ENCODE measurements at places on chromosomes 13 and 19.

DNA sequence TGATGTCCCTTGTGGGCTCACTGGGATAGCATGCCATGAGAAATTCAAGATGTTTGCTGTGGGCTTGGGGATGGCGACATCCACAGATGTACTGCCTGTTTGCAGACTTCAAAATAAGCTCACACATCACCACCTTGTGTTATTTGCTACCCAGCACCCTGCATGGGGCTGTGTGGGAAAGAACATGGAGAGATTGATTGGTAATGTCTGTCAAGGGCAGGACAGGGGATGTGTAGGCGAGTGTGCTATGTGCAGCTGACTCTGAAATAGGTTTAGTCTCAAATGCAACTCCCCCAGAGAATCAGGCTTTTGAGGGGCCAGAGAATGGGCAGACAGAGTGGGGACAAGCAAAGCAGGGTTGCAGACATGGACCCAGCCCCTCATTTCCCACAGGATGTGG is 24.7 kb downstream of the PNPLA6 start:
- H3K4me1 ChIP-seq = no peaks in the 10 kb centered on the region
- no peaks in the 10 kb centered on the region for H3K27me3 ChIP-seq
- no peak overlapping the region for H3K27ac ChIP-seq

DNA sequence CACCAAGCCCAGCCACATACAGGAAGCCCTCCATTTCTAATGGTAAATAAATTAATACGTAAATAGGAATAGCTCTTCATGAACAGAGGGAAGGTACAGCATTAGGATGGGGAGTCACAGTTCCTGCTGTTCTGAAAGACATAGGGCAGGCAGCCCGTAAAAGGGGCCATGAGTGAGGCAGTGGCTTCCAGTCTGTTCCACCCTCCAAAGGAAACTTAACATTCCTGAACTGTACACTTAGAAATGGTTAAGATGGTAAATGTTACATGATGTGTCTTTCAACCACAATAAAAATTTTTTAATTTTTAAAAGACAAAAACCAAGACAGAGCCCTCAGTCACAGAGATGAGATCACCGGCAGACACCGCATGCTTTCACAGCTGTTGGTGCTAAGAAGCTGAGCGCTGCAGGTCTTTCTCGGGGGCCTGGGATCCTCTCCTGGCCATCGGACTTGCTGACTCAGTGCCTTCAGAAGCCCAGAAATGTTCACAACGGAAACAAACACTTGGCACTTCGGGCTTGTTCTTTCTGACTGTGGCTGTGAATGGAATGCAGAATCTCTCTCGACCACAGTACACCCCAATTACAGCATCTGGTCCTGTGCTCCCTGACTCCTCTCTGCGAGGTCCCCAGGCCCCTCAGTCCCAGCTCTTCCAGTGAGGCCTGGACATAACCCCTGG is 36.4 kb downstream of the EPS15L1 start:
- H3K4me1 ChIP-seq = peaks cover 17% of the 10 kb centered on the region
- no peaks in the 10 kb centered on the region for H3K36me3 ChIP-seq
- peak overlapping the region; percentile 43 for H3K27ac ChIP-seq

GRCh38 chr19:40807147-40808020 is 8.4 kb downstream of the EGLN2 start:
- H3K4me3 ChIP-seq = no peak overlapping the region
- H3K4me1 ChIP-seq = peaks cover 40% of the 10 kb centered on the region
- H3K27ac ChIP-seq = peak overlapping the region; percentile 39
- DNase-seq = no peak
- H3K27me3 ChIP-seq = no peaks in the 10 kb centered on the region

GRCh38 chr19:16155128-16155527 is 11.6 kb downstream of the HSH2D start:
- H3K4me3 ChIP-seq = no peak overlapping the region
- no peak for DNase-seq
- H3K4me1 ChIP-seq = no peaks in the 10 kb centered on the region
- H3K27me3 ChIP-seq = no peaks in the 10 kb centered on the region
- no peak overlapping the region for H3K27ac ChIP-seq

DNA sequence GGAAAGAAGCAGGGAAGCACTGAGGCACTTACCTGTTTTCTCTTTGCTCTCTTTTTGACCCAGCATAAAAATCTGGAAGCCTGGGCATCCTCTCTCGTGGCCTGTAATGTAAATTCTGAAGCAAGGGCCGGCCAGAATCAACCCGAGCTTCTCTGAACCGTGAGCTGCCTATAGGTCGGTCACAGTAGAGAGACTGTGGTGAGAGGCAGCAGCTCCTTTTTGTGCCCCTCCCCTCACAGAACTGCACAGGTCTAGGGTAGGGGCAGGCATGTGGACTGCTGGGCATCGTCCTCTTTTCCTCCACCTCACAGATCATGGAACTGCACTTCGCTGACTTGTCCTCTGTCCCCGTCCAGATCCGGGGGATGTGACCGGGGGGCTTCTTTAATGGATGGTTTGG is 12.5 kb downstream of the FAM124A start:
- H3K27ac ChIP-seq = no peak overlapping the region
- H3K27me3 ChIP-seq = no peaks in the 10 kb centered on the region
- no peak for DNase-seq
- H3K4me3 ChIP-seq = no peak overlapping the region
- H3K36me3 ChIP-seq = no peaks in the 10 kb centered on the region

GRCh38 chr19:15556634-15557181 is 48.4 kb downstream of the CYP4F22 start:
- H3K36me3 ChIP-seq = no peaks in the 10 kb centered on the region
- no peak for DNase-seq
- H3K27ac ChIP-seq = no peak overlapping the region
- H3K4me3 ChIP-seq = no peak overlapping the region
- no peaks in the 10 kb centered on the region for H3K4me1 ChIP-seq

DNA sequence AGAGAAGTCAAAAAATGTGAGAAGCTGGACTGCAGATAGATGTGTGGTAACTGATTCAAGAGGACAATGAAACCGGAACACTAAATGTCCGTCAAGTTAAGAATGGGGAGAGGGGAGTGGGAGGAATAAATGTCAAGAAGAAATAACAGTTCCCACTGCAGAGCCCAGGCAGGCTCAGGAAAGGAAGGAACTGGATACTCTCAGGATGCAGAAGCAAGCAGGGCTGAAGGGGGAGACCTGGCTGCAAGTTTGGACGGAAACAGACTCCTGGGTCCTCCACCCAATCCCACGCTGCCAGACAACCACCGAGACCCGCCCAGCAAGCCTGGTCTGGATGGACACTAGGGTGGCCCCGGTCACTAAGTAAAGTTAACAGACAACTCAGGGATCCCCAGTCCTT is 18.1 kb downstream of the TUBGCP3 start:
- H3K27me3 ChIP-seq = no peaks in the 10 kb centered on the region
- no peak for DNase-seq
- H3K36me3 ChIP-seq = no peaks in the 10 kb centered on the region
- H3K27ac ChIP-seq = no peak overlapping the region
- H3K4me3 ChIP-seq = no peak overlapping the region
- peaks cover 19% of the 10 kb centered on the region for H3K4me1 ChIP-seq

DNA sequence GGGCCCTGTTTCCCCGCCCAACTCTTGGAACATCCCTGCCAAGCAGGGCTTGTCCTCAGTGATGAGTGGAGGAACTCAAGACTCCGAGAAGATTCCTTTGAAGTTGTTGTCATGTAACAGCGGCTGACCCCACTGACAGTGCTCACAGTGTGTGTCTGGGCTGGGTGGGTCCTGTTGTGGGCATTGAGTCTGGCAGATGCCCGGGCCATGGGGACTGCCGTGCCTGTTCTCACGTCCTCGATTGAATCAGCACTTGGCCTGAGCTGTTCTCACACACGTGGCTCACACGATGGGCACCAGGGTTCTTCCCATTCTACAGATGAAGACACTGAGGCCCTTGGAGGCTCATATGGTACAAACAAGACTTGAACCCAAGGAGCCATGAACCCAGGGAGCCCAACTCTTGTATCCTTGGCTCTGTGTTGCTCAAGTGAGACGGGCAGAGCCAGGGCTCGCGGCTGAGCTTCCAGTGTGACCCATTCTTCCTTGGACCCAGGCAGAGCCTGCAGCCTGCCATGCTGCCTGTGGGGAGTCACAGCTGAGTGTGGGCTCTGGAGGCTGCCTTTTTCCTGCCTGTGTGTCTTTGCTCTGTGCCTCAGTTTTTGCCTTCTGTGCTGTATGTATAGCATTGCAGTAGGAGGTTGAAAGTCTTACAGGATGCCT is 8.6 kb upstream of the EPN1 start:
- no peak for DNase-seq
- no peaks in the 10 kb centered on the region for H3K36me3 ChIP-seq
- no peaks in the 10 kb centered on the region for H3K4me1 ChIP-seq
- H3K27ac ChIP-seq = no peak overlapping the region

DNA sequence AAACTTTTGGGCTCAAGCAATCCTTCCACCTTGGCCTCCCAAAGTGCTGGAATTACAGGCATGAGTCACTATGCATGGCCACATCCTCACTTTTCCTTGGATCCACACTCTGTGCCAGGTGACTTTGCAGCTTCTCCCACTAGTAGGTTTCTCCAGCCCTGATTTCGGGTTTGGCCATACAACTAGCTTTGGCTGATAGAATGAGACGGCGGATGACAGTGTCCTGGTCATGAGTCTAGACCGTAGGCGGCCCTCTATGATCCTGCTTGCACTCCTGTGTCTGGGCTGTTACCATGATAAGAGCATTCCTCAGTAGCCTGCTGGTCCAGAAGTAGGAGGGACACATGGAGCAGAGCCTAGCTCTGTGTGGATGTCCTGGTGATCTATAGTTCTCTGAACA is 112.5 kb upstream of the KL start:
- no peak overlapping the region for H3K4me3 ChIP-seq
- peaks cover 2% of the 10 kb centered on the region for H3K4me1 ChIP-seq

GRCh38 chr13:113796964-113797676 is 38.1 kb downstream of the TMEM255B start:
- H3K36me3 ChIP-seq = no peaks in the 10 kb centered on the region
- H3K4me1 ChIP-seq = no peaks in the 10 kb centered on the region
- H3K27ac ChIP-seq = no peak overlapping the region

DNA sequence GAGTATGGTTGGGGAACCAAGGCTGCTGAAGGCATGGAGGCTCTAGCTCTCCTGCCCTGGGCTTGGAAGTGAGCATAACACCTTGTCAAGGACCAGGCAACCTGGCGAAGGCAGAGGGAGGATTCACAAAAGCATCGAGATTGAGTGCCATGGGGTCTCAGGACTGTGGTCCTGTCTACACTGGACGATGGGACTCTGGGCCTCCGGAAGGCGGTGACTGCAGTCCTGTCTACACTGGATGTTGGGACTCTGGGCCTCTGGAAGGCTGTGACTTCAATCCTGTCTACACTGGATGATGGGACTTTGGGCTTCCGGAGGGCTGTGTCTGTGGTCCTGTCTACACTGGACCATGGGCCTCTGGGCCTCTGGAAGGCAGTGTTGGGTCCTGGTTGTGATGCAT is 290.4 kb downstream of the TEX29 start:
- H3K4me3 ChIP-seq = no peak overlapping the region
- H3K4me1 ChIP-seq = no peaks in the 10 kb centered on the region
- no peaks in the 10 kb centered on the region for H3K36me3 ChIP-seq
- no peak for DNase-seq
- H3K27ac ChIP-seq = no peak overlapping the region
- H3K27me3 ChIP-seq = no peaks in the 10 kb centered on the region

DNA sequence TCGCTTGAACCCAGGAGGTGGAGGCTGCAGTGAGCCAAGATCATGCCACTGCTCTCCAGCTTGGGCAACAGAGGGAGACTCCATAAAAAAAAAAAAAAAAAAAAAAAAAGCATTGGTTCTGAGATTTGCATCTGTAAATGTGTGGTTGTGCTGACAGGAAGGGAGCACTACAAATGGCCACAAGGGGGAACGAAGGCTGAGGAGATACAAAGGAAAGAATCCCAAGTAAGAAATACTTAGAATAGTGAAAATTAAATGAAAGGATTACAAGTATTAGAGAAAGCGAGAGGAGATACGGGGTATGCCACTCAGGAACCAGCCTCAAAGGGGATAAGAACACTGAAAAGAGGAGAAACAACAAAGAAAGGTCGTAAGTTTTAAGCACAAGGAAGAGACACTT is 284.9 kb downstream of the KLF12 start:
- no peak for DNase-seq
- no peak overlapping the region for H3K4me3 ChIP-seq
- no peaks in the 10 kb centered on the region for H3K36me3 ChIP-seq
- no peaks in the 10 kb centered on the region for H3K27me3 ChIP-seq
- H3K4me1 ChIP-seq = no peaks in the 10 kb centered on the region
- no peak overlapping the region for H3K27ac ChIP-seq

- H3K4me1 ChIP-seq = no peaks in the 10 kb centered on the region
- H3K27ac ChIP-seq = no peak overlapping the region
- no peak overlapping the region for H3K4me3 ChIP-seq
- no peak for DNase-seq
- H3K36me3 ChIP-seq = no peaks in the 10 kb centered on the region
These were observed 9.9 kb upstream of the ACP7 start for GRCh38 chr19:39074205-39074692.

GRCh38 chr19:6720369-6721137 is at the start of gene C3:
Gene C3, minus strand, starts transcription at chr19:6720650. Its CDS starts 61 bp downstream, at chr19:6720589.
- peak within 1 kb of the TSS; percentile 21 for H3K4me3 ChIP-seq
- DNase-seq = peak; percentile 79
- H3K27ac ChIP-seq = peak within 1 kb of the TSS; percentile 12
- peaks cover 3% of the 10 kb centered on the region for H3K4me1 ChIP-seq
- no peaks in the 10 kb centered on the region for H3K36me3 ChIP-seq
- H3K27me3 ChIP-seq = no peaks in the 10 kb centered on the region

- H3K4me1 ChIP-seq = peaks cover 9% of the 10 kb centered on the region
- no peaks in the 10 kb centered on the region for H3K27me3 ChIP-seq
- no peaks in the 10 kb centered on the region for H3K36me3 ChIP-seq
- no peak for DNase-seq
- no peak overlapping the region for H3K4me3 ChIP-seq
- H3K27ac ChIP-seq = no peak overlapping the region
These were observed 16.4 kb downstream of the PLEKHF1 start for GRCh38 chr19:29681422-29682235.

GRCh38 chr13:49935171-49936074 is 717 bp downstream of the SPRYD7 start:
- H3K4me3 ChIP-seq = peak overlapping the region; percentile 94
- H3K36me3 ChIP-seq = no peaks in the 10 kb centered on the region
- peak overlapping the region; percentile 69 for H3K27ac ChIP-seq
- peaks cover 9% of the 10 kb centered on the region for H3K4me1 ChIP-seq
- DNase-seq = no peak

DNA sequence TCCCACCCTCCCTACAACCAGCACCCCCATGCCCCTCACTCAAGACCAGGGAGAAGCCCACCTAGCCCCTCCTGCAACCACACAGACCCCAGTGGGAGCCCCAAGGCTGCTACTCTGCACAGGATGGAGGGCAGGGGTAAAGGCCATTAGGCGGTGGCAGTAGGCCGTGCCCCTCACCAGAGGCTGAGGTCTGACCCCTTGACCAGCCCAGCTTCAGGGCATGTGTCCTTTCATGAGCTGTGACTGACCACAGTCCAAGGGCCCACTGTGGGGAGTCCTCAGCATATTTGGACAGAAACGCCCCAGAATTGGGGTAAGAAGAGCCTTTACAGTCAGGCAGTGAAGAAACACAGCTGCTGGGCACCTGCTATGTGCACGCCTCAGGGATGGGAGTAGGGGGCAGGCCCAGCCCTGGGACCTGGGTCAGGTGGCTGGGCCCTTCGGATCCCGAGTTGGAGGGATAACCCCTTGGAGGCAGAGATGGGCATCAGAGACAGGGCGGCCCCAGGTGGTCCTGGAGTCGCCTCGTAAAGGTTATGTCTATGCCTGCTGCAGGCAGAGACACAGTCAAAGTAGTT is 1.7 kb upstream of the RPS5 start:
- H3K36me3 ChIP-seq = no peaks in the 10 kb centered on the region
- H3K27me3 ChIP-seq = no peaks in the 10 kb centered on the region
- no peak overlapping the region for H3K4me3 ChIP-seq
- no peak for DNase-seq

- no peaks in the 10 kb centered on the region for H3K4me1 ChIP-seq
- H3K27ac ChIP-seq = no peak overlapping the region
- no peaks in the 10 kb centered on the region for H3K27me3 ChIP-seq
- no peaks in the 10 kb centered on the region for H3K36me3 ChIP-seq
- H3K4me3 ChIP-seq = no peak overlapping the region
These were observed 215.1 kb downstream of the RBM26 start for GRCh38 chr13:79190932-79191331.

All from ovary (tissue), 10 donors.